ENCODE measurements at places on chromosomes 3 and 15. TPM values are rescaled to one million over a fixed set of nuclear protein-coding genes. Genes with fewer than 3 reads are reported as not detected.

SLC9C1 gene
- not detected for total RNA-seq

ANKUB1 gene
- total RNA-seq, result not detected

CD200 gene
- total RNA-seq, result 0.28 TPM

GRCh38 chr15:94287794-94288246 lies 56.5 kb downstream of the MCTP2 start:
- H3K27ac ChIP-seq, result no peak overlapping the region
- DNase-seq, result no peak
- no peaks in the 10 kb centered on the region for H3K4me1 ChIP-seq
- H3K36me3 ChIP-seq, result no peaks in the 10 kb centered on the region

DNA sequence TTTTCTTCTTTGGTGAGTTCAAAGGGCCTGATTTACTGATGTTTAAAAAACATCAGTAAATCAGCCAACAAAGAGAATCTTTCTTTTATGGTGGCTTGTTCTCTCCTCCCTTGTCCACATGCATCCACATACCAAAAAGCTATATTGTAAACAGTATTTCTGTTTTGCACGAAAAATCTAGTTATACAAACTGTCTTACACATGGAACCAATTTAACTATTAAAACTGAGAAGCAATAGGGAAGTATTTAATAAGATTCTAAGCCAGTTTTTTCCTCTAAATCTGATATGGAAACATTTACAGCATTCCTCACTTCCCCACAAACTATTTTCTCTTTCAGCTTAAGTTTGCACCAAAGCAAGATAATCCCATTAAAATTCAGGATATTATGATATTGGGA lies 110.8 kb upstream of the ICE2 start:
- peak overlapping the region; percentile 100 for H3K4me3 ChIP-seq
- H3K36me3 ChIP-seq, result no peaks in the 10 kb centered on the region
- no peaks in the 10 kb centered on the region for H3K27me3 ChIP-seq
- H3K27ac ChIP-seq, result peak overlapping the region; percentile 98
- peaks cover 44% of the 10 kb centered on the region for H3K4me1 ChIP-seq

- H3K4me1 ChIP-seq, result no peaks in the 10 kb centered on the region
- H3K27ac ChIP-seq, result no peak overlapping the region
- H3K4me3 ChIP-seq, result no peak overlapping the region
- no peaks in the 10 kb centered on the region for H3K36me3 ChIP-seq
Observed at GRCh38 chr3:111385971-111386495, 156.0 kb upstream of the CD96 start.

- DNase-seq, result no peak
- H3K36me3 ChIP-seq, result no peaks in the 10 kb centered on the region
- no peaks in the 10 kb centered on the region for H3K27me3 ChIP-seq
- no peak overlapping the region for H3K4me3 ChIP-seq
Observed at GRCh38 chr3:109887293-109887692, 549.9 kb upstream of the DPPA4 start.

DNA sequence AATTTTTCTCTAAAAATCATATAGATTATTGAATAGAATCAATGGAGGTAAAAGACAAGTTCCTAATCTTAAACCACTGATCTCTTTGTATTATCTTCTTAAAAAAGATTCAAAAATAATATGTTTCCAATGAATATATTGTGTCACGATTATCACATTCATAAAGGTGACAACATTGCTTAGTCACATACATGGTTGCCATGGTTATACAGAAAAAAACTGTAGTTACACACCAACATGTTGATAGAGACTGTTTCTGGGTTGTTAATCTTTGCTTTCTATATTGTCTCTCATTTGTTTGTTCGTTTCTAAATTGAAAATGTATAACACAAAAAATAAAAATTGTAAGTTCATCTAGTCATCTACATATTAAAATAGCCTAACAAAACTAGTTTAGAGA lies 376.0 kb upstream of the ALCAM start:
- no peaks in the 10 kb centered on the region for H3K27me3 ChIP-seq
- DNase-seq, result no peak
- H3K36me3 ChIP-seq, result no peaks in the 10 kb centered on the region
- no peak overlapping the region for H3K4me3 ChIP-seq
- H3K4me1 ChIP-seq, result no peaks in the 10 kb centered on the region

- peaks cover 10% of the 10 kb centered on the region for H3K36me3 ChIP-seq
- no peak overlapping the region for H3K27ac ChIP-seq
- no peak for DNase-seq
- no peak overlapping the region for H3K4me3 ChIP-seq
- no peaks in the 10 kb centered on the region for H3K4me1 ChIP-seq
Observed at GRCh38 chr15:74038707-74039655, 43.4 kb downstream of the GOLGA6A start.

- no peak overlapping the region for H3K4me3 ChIP-seq
- H3K4me1 ChIP-seq, result no peaks in the 10 kb centered on the region
- H3K27me3 ChIP-seq, result no peaks in the 10 kb centered on the region
- H3K27ac ChIP-seq, result no peak overlapping the region
- H3K36me3 ChIP-seq, result no peaks in the 10 kb centered on the region
- DNase-seq, result no peak
Observed at GRCh38 chr3:18512007-18512406, 86.9 kb upstream of the SATB1 start.

DNA sequence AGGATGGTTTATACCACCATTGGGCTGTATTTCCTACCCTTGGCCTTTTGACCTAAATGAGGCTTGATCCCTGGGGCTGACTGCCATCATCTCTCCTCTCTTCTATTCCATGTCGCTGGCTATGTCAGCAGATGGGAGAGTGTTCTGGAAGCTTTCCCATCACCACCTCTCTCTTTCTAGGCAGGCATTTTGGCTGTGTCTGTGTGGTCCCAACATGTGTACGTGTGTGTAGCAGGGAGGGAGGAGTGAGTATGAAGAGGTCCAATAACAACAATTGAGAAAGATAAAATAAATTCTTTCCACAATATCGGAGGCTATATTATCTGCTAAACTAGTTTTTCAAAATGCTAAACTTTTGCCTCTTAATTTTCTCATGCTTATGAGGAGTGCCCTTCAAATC lies 34.1 kb downstream of the CGNL1 start:
- H3K4me1 ChIP-seq, result peaks cover 22% of the 10 kb centered on the region
- H3K27me3 ChIP-seq, result no peaks in the 10 kb centered on the region

DNA sequence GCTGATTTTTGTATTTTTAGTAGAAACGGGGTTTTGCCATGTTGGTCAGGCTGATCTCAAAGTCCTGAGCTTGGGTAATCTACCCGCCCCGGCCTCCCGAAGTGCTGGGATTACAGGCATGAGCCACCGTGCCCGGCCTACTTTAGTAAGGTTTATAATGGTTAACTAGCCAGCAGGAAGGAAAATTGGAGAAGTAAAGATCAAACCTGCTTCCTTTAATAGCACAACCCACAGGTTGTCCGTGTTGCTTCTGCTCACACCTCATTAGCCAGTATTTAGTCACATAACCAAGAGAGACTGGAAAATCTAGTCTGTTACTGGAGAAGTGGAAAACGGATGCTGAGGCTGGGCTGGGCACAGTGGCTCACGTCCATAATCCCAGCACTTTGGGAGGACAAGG lies 51.9 kb upstream of the TBL1XR1 start:
- no peak overlapping the region for H3K4me3 ChIP-seq
- no peaks in the 10 kb centered on the region for H3K27me3 ChIP-seq
- peak overlapping the region; percentile 66 for H3K27ac ChIP-seq
- DNase-seq, result no peak
- no peaks in the 10 kb centered on the region for H3K36me3 ChIP-seq
- H3K4me1 ChIP-seq, result peaks cover 3% of the 10 kb centered on the region

GRCh38 chr3:114234745-114235144 lies 2.6 kb downstream of the ZNF80 start:
- no peaks in the 10 kb centered on the region for H3K27me3 ChIP-seq
- no peaks in the 10 kb centered on the region for H3K36me3 ChIP-seq
- H3K27ac ChIP-seq, result no peak overlapping the region
- no peak for DNase-seq
- no peak overlapping the region for H3K4me3 ChIP-seq

DNA sequence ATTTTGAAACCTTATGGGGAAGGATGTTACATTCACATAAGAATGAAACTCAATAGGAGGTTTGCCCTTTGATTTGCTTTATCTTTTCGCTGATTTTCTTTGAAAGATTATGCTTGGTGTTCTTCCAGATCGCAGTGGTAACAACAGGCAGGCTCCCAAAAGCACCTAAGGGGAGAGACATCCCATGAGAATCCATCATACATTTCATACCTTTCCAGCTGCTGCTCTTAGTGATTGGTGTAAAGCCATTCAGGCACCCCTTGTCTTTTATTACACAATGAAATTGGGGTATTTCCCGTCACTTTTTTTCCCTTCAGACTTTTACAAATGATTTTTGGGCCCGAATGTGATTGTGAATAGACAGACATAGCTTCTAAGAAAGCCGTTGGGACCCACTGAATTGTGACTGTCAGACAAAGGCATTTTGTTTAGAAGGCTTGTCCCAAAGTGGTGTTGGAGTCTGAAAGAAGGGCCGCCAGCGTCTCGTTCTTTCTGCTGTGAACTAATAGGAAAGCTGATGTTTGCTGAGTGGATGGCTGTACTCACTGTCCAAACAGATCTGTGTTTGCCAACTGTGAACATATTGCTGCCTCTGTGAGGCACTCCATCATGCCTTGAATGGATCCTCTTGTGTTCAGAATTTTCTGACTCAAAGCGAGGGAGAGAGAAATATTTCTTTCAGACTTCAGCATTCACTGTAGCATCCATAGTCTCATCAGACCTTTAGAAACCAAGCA lies 164.3 kb downstream of the FNDC3B start:
- H3K27ac ChIP-seq, result peak overlapping the region; percentile 64
- no peaks in the 10 kb centered on the region for H3K27me3 ChIP-seq
- no peak overlapping the region for H3K4me3 ChIP-seq
- peaks cover 20% of the 10 kb centered on the region for H3K4me1 ChIP-seq
- H3K36me3 ChIP-seq, result no peaks in the 10 kb centered on the region
- no peak for DNase-seq

GRCh38 chr15:69469467-69470201 lies 17.0 kb downstream of the RPLP1 start:
- H3K4me3 ChIP-seq, result no peak overlapping the region
- no peaks in the 10 kb centered on the region for H3K36me3 ChIP-seq
- no peak for DNase-seq
- no peaks in the 10 kb centered on the region for H3K4me1 ChIP-seq
- H3K27ac ChIP-seq, result no peak overlapping the region
